Karpas-422 (cell line): ENCODE measurements at places on chromosomes 1 and 21. TPM values are rescaled to one million over a fixed set of nuclear protein-coding genes. Genes with fewer than 3 reads are reported as not detected.

CD160 gene
- not detected in 2 replicates for total RNA-seq

FNDC10 gene
- 0.14 TPM in 1 of 2 replicates, not detected in the other for total RNA-seq

DNA sequence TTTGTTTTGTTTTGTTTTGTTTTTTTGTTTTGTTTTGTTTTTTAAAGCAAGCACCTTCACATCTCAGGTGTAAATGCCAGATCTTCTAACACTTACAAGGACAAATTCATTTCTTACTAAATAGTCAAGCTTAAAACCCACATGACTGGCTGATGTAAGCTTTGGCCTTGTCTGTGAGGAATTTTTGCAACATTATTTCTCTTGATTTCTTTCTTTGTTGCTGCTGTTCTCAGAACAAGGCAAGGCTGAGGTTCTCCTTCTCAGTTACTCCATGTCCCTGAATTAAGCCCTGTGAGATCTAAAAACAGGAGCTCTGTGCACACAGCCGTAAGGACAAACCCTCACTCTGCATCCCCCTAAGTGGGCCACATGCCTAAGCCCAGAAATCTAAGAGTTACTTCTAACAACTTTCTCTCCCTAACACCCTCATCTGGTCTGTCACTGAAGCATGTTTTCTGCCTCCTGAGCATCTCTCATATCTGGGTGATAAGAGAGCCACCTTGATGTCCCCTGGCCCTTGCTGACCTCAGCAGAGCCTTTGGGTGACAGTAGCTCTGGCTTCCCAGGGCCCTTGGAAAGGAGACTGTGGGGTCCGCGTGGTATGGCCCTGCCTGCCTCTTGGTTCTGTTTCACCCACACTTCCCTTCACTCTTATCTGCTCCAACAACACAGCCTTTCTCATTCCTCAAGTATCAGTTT lies 81.2 kb upstream of the HOOK1 start:
- DNase-seq, result no peak
- H3K36me3 ChIP-seq, result no peaks in the 10 kb centered on the region
- no peak overlapping the region for H3K4me3 ChIP-seq
- no peak overlapping the region for H3K27ac ChIP-seq
- no peaks in the 10 kb centered on the region for H3K4me1 ChIP-seq

GRCh38 chr1:9121496-9122409 lies 7.1 kb downstream of the GPR157 start:
- no peaks in the 10 kb centered on the region for H3K27me3 ChIP-seq
- H3K4me3 ChIP-seq, result no peak overlapping the region
- no peaks in the 10 kb centered on the region for H3K36me3 ChIP-seq
- H3K27ac ChIP-seq, result no peak overlapping the region
- DNase-seq, result no peak
- H3K4me1 ChIP-seq, result peaks cover 9% of the 10 kb centered on the region

DNA sequence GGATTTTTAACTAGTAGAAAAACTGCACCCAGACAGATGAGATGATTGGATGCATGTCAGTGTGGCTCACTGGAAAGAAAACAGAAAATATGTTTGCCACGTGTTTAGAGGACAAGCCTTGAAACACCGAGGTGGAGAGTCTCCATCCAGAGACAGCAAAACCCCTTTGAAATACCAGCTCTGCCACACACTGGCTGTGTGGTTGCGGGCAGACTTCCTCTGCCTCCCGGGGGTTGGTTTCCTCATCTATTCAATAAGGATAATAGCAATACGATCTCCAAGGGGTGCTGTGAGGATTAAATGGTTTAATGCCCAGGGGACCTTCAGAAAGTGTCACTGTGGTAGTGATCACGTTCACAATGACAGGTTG lies 67.2 kb upstream of the PARP1 start:
- no peaks in the 10 kb centered on the region for H3K27me3 ChIP-seq
- no peaks in the 10 kb centered on the region for H3K36me3 ChIP-seq
- peaks cover 40% of the 10 kb centered on the region for H3K4me1 ChIP-seq
- no peak overlapping the region for H3K4me3 ChIP-seq

DNA sequence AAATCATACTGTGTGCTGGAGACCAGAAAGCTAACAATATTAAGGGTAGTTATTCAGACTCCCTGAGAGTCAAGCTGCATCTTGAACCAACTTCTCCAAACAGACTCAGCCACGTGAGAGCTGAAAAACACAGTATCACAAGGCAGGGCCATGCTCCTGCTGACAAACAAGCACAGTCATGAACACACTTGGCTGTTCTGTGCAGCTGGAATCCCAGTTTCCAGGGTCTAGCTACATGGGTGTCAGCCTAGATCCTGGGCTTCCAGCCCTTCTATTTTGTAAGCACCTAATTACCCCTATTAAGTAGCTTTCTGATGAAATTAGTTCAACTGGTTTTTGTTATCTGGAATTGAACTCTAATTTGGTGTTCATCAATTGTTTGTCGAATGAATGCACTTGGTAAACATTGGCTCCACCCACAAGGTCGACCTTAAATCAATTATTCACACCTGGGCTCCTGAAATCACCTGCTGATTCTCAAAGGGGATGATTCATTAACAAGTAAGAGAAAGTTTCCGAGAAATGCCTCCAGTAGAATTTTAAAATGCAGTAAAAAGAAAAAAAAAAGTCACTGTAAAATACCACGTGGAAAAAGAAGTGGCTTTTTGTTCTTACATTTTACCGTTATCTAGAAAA lies 179.3 kb downstream of the ZC3H11B start:
- H3K4me3 ChIP-seq, result no peak overlapping the region
- no peak overlapping the region for H3K27ac ChIP-seq
- H3K4me1 ChIP-seq, result no peaks in the 10 kb centered on the region
- H3K27me3 ChIP-seq, result no peaks in the 10 kb centered on the region
- H3K36me3 ChIP-seq, result no peaks in the 10 kb centered on the region

DNA sequence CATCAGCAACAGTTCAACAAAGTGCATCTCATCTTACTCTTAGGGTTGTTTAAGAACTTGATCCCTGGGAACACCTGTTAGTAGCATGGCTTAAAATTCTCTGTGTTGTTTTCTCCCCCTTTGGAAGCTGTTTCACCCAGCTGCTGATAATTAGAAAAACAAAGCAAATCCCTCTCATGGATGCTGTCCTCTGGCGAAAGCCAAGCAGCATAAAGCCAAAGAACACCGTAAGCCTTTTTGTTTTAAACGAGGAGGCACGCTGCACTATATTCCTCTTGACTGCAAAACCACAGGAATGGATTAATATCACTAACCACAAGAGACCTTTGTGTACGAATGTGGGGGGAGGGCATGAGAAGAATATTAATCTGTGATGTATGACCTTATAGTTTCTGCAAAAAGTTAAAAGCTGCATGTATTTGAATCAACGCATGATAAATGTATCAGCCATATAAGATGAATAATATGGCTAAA lies 923.2 kb downstream of the LTN1 start:
- no peaks in the 10 kb centered on the region for H3K36me3 ChIP-seq
- peaks cover 8% of the 10 kb centered on the region for H3K4me1 ChIP-seq
- H3K27me3 ChIP-seq, result no peaks in the 10 kb centered on the region
- no peak overlapping the region for H3K27ac ChIP-seq
- no peak overlapping the region for H3K4me3 ChIP-seq
- no peak for DNase-seq
